Fibroblast of lung (primary cell): ENCODE measurements at places on chromosomes 12 and 14. TPM values are rescaled to one million over a fixed set of nuclear protein-coding genes. Genes with fewer than 3 reads are reported as not detected.

DNA sequence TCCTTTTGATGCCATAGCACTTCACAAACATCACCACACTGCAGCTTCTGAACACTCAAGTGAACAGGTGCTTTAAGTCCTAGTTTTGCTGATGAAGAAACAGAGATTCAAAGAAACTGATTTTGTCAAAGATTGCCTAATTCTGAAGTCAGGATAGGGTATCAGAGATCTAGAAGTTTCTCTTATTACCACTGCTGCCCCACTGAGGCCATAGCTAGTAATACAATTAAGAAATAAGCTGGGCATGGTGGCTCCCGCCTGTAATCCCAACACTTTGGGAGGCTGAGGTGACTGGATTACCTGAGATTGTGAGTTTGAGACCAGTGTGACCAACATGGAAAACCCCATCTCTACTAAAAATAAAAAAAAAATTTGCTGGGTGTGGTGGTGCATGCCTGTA is 458.3 kb upstream of the SEL1L start:
- H3K36me3 ChIP-seq: no peaks in the 10 kb centered on the region
- no peak overlapping the region for H3K4me3 ChIP-seq
- DNase-seq: no peak
- no peaks in the 10 kb centered on the region for H3K4me1 ChIP-seq
- H3K27me3 ChIP-seq: no peaks in the 10 kb centered on the region
- H3K27ac ChIP-seq: no peak overlapping the region

The TRMT61A gene
- 10.6 and 11.0 TPM in 2 replicates for total RNA-seq

The A2ML1 gene
- not detected in 2 replicates for total RNA-seq

GRCh38 chr14:63508033-63508432 is 35.1 kb downstream of the PPP2R5E start:
- no peak for DNase-seq
- no peaks in the 10 kb centered on the region for H3K36me3 ChIP-seq
- H3K4me1 ChIP-seq: no peaks in the 10 kb centered on the region
- H3K27ac ChIP-seq: no peak overlapping the region
- no peak overlapping the region for H3K4me3 ChIP-seq
- no peaks in the 10 kb centered on the region for H3K27me3 ChIP-seq

The ELK3 gene
- total RNA-seq: 13.1 and 14.7 TPM in 2 replicates

GRCh38 chr12:92504594-92504981 is 198.2 kb upstream of the PLEKHG7 start:
- peak overlapping the region; percentile 4 for H3K27ac ChIP-seq
- no peak for DNase-seq
- peaks cover 12% of the 10 kb centered on the region for H3K4me1 ChIP-seq
- no peak overlapping the region for H3K4me3 ChIP-seq

The CCDC38 gene
- total RNA-seq: not detected in 2 replicates

- no peak overlapping the region for H3K27ac ChIP-seq
- peaks cover 7% of the 10 kb centered on the region for H3K36me3 ChIP-seq
- peak; percentile 29 for DNase-seq
- no peak overlapping the region for H3K4me3 ChIP-seq
- H3K27me3 ChIP-seq: no peaks in the 10 kb centered on the region
These were observed 81.7 kb downstream of the PRKAB1 start for GRCh38 chr12:119749666-119750065.
